ENCODE measurements at places on chromosomes 4 and X. TPM values are rescaled to one million over a fixed set of nuclear protein-coding genes. Genes with fewer than 3 reads are reported as not detected.

DNA sequence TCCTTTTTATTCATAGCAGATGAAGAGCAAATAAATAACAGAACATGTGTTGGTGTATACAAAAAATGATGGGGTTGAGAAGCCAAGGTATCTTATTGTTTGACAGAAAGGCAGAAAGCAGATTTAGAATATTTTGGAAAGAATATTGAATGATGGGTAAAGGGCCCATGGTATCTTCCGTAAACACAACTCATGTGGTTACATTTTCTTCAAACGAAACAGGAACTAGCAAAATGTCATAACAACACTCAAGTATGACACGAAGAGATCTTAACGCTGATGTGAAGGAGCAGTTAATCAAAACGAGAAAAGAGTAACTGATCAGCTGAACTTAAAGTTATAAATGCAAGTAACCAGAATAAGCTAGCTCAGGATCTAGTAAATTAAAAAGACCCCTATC lies 195.7 kb upstream of the GK2 start:
- DNase-seq, result no peak

DNA sequence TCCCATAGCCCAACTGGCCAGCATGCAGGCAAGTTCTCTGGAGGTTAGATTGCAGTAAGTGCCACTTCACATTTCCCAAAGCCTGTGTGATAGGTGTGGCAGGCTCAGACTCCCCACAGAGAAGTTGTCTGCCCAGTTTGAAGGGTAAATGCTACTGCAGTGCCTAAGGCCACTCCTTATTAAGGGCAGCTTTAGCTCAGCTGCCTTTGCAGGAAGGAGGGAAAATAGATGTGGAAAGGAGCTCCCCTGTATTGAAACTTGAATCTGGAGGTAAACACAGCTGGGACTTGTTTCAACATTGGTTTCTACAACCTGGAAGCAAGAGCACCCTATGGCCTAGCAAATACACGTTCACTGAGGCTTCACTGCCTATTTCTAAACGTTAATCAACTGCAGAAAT lies 22.4 kb downstream of the NEXMIF start:
- DNase-seq, result no peak

GRCh38 chr4:169618286-169618685 lies 2.1 kb upstream of the CLCN3 start:
- DNase-seq, result no peak

- DNase-seq, result no peak
These were observed 1131.6 kb upstream of the PCDH7 start for GRCh38 chr4:29588617-29589016.

SRPK3 gene
- total RNA-seq, result 0.35 TPM

CDKL2 gene
- 0.02 TPM for total RNA-seq

FSTL5 gene
- 0.14 TPM for total RNA-seq

TRPC3 gene
- total RNA-seq, result 2.3 TPM

KLF8 gene
- total RNA-seq, result 0.12 TPM

LINC00632 gene
- total RNA-seq, result 1.5 TPM

Measured in H4 (cell line).